CD4-positive, alpha-beta memory T cell (primary cell): ENCODE measurements at places on chromosomes 6 and 20.

- no peak for DNase-seq
Observed at GRCh38 chr6:20479060-20479459, 55.2 kb upstream of the CDKAL1 start.

DNA sequence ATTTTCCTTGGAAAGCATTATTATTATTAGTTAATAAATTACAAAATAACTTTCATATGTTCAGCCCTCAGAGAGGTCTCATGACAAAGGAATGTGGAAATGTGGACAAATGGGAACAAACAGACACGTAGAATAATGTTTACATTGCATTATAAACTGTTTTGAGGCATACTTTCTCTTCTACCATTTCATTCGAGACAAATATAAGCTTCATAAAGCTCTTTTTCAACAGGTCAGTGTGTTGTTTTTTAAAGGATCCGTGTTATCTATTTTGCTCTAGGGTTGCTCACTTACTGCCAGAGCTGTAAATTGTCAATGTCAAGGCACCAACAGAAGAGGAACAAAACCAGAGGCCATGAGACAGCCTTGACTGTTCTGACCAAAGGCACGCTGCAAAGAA lies 256.8 kb downstream of the PHACTR1 start:
- DNase-seq, result no peak

- DNase-seq, result no peak
Observed at GRCh38 chr20:62235777-62236157, 2.6 kb upstream of the OSBPL2 start.

DNA sequence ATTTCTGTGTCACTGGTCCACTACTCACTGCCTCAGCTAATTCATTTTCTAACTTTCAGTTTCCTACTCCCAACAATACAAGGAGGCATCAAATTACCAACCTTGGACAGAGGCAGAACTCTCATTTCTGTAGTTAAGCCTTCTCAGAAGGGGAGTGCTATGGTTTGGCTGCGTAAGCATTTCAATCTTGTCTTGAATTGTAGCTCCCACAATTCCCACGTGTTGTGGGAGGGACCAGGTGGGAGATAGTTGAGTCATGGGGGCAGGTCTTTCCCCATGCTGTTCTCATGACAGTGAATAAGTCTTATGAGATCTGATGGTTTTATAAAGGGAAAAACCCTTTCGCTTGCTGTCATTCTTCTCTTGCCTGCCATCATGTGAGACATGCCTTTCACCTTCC lies 22.9 kb downstream of the HLA-DRA start:
- DNase-seq, result no peak

GRCh38 chr6:12555267-12555666 lies 161.3 kb upstream of the PHACTR1 start:
- DNase-seq, result no peak

DNA sequence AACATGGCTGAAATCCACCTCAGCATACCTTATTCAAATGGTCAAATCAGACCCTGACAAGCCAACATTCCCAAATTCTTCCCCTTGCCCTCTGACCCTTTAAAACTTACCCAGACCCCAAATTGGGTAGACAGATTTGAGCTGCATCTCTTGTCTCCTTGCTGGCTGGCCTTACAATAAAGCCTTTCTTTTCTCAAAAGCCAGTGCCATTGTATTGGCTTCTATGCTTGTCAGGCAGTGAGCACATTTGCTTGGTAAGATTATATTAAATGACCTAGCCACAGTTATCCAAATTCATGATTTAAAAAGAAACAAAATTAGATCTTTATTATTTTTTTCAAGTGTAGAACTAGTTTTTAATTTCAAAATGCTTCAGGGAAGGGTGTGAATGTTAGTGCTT lies 67.8 kb upstream of the FAM83B start:
- no peak for DNase-seq

DNA sequence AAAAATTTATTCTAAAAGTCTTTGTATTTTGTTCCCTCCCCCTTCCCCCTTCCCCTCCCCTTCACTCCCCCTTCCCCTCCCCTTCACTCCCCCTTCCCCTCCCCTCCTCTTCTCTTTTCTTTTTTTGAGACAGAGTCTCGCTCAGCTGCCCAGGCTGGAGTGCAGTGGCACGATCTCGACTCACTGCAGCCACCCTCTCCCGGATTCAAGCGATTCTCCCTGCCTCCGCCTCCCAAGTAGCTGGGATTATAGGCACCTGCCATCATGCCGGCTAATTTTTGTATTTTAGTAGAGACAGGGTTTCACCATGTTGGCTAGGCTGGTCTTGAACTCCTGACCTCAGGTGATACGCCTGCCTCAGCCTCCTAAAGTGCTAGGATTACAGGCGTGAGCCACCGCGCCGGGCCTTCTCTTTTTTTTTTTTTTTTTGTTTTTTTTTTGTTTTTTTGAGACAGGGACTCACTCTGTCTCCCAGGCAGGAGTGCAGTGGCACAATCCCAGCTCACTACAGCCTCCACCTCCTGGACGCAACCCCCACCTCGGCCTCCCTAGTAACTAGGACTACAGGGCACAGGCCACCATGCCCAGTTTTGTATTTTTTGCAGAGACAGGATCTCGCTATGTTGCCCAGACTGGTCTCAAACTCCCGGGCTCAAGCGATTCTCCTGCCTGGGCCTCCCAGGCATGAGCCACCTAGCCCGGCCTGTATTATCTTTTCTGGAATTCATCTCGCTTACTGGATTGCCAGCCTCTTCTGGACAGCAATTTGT lies 1.1 kb upstream of the AFG1L start:
- no peak for DNase-seq

- no peak for DNase-seq
Observed at GRCh38 chr6:22364306-22364705, 67.5 kb upstream of the PRL start.

DNA sequence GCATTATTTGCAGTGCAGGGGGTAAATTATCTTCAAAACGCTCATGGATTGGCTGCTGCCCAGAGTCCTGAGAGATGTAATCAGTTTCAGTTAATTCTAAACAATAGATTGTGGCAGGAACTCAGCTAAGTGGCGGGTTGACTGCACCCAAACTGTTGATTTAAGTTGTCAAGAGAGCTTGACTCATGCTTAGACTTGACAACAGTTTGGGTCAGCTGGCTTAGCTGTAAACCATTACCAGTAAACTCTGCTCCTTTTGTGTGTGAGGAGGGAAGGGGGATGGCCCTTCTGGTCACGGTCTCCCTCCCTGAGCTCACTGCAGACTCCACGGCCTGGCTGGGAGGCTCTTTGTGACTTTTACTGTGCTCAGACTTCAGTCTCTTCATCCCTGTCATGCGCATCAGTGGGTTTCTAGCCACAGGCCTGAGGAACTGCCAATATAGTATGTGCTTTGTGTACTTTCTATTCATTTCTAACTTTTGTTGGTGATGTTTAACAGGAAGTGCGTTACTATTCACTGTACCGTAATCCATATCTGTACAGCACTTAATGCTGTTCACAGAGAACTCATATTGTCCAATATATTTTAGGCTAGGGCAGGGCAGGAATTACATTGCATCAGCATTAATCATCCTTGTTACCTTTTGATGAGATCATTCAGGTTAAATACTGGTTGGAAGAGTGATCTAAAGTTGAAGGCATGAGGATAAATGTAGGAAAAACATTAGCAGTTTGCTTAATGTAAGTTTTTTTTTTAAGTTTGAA lies 488.3 kb downstream of the CDKAL1 start:
- DNase-seq, result no peak

DNA sequence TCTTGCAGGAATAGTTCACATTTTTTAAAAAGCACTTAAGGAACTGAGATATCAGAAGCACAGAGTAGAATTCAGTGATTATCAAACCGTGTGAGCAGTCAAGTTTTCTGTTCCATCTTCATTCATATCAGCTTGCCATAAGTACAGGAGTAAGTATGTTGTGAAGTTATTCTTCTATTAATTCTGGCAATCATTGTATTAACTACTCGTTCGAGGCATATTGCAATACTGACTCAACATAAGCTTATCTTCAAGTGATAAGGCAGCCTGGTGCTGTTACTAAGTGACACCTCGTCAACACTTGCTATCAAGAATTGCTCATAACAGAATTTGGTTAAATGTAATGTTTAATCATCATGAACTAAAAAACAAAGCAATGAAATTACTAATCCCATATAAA lies 75.7 kb upstream of the SNX9 start:
- DNase-seq, result no peak

- DNase-seq, result no peak
Observed at GRCh38 chr6:136706430-136706829, 85.8 kb downstream of the MAP3K5 start.

DNA sequence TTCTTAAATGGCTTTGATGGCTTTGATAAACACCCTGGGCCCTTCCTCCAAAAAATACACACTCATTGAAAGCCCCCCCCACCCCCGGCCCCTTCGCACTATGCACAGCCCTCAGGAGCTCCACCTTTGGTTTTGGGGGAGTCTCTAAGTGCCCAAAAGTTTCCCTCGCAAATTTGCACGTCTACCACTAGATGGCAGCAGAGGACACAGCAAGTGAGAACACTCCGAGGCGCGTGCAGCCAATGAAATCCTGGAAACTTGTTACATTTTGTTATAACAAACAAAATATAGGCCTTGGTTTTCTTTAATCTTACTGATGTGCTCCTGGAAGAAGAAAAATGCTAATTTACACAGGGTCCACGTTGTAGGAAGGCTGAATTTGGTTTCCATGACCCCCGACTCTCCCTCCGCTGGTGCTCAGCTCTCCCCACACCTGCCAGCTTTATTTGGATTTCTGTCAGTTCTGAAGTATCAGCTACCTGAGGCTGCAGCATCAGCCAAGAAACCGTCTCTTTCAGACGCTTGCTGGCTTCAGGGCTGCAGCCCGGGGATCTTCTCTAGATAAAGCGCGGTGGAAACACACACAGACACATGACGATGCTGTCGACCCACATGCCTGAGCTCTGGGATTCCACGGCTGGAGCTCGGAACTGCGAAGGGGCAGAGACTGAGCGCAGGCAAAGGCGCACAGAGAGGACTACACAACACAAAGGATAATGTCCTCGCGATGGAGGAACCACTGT lies 148.3 kb upstream of the RPS6KA2 start:
- peak; percentile 73 for DNase-seq

- no peak for DNase-seq
Observed at GRCh38 chr20:2299301-2299700, 3.5 kb downstream of the TGM3 start.

- DNase-seq, result no peak
Observed at GRCh38 chr6:109991201-109992101, 13.3 kb downstream of the GPR6 start.

- no peak for DNase-seq
Observed at GRCh38 chr20:10524643-10525042, 89.5 kb downstream of the SLX4IP start.

DNA sequence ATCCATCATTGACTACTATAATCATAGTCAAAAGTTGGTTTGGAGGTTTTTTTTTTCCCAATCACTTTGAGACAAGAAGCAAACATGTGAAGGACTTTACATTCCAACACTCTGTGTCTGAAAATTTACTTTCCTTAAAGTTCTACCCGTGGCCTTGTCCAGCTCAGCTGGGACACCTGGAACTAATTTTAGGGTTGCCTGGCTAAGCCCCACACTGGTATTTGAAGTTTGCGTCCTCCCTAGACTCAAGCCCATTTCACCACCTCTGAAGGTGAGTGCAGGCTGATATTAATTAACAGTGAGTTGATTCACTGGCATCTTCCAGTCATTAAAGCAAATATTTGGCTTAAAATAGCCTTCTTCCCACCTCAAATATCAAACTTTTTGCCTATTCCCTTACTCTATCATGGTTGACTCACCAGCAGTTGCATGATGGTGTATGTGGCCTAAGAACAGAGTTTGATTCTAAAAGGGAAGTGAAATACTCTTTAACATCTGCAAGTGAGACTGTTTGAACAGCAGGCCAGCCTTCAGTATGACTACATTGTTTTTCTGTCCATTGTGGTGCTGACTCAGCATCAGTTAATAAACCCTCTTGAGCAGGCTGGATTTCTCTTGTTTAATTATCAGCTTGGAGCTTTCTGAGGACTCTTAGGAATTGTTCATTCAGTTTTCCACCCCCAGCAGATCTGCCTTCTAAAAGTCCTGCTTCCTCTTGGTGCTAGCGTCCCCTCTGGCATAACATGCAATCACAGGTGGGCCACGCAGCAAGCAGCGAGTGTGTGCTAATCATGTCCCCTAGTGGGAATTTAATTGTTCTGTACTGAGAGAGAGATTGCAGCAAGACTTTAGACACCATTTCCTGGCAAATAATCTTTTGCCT lies 1.8 kb upstream of the PRDM1 start:
- no peak for DNase-seq

DNA sequence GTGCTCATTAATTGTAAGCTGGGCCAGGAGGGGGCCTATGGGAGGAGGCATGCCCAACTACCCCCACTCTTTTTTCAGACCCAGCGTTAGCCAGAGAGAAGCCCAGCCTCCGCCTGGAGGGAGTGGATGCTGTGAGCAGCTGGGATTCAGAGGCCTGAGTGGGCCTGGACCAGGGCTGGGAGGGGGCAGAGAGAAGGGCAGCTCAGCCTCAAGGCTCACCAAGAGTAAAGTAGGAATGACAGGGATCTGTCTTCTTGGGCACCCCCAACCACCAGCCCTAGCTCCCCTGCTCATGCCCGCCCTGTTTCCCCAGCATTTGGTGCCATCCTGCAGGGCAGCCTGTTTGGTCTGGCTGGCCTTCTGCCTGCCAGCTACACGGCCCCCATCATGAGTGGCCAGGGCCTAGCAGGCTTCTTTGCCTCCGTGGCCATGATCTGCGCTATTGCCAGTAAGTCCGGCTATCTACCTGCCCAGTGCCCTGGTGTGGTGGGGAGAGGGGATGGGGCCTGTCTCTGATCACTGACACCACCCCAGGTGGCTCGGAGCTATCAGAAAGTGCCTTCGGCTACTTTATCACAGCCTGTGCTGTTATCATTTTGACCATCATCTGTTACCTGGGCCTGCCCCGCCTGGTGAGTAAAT lies 6.8 kb downstream of the SLC29A1 start:
- no peak for DNase-seq

GRCh38 chr20:23318347-23318746 lies 32.2 kb upstream of the NXT1 start:
- DNase-seq, result no peak

- DNase-seq, result no peak
Observed at GRCh38 chr6:23027281-23027680, 457.9 kb downstream of the HDGFL1 start.

DNA sequence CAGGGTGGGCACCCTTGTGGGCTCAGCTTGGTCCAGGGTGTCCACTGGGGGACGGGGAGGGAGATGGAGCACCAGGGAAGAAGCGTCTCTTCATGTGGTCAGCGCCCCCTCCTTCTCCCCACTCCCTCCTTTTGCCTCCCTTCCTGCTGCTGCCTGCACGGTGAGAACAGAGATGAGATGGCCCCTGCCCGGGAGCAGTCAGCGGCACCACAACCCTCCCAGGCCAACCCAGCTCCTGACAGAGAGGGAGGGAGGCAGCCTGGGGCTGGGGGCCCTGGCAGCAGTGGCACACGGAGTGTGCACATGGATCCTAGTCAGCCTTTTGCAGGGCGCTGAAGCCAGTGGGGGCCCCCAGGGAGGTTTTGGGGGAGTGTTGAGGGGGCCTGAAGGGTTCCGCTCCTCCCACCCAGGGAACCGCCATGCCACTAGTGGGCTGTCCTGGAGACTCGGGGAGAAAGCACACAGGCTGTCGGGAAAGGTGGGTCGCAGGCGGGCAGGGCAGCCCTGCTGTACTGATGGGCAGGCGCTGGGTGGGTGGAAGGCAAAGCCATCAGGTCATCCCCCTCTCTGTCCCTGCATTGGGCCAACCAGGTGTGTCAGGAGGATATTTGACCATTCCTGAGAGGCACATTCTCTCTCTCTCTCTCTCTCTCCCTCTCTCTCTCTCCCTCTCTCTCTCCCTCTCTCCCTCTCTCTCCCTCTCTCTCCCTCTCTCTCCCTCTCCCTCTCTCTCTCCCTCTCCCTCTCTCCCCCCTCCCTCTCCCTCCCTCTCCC lies 94.3 kb upstream of the BHLHE23 start:
- no peak for DNase-seq
